Heart right ventricle (tissue), 16 donors: ENCODE measurements at places on chromosomes 6 and 20.

- DNase-seq, result no peak
These were observed 226.0 kb downstream of the TPBG start for GRCh38 chr6:82589509-82590206.

DNA sequence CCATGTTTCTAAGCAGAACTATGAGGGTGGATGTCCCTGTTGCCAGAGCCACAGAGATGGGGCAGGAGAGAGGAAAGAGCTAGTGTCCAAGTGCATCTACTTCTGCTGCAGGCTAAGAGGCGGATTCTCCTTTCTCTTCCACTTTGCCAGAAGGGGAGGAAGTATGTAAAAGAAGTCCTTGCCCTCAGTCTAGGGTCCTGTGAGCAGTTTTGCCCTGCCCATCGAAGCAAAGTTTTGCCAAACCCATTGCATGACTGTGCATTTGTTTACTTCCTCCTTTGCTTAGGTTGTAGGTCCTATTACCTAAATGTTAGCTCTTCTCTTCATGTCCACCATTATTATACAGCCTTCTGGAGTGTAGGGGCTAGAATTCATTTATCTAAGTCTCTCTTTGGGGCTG lies 106.2 kb upstream of the ARMC2 start:
- DNase-seq, result no peak

- DNase-seq, result no peak
These were observed 280.8 kb upstream of the QKI start for GRCh38 chr6:163133691-163134090.

DNA sequence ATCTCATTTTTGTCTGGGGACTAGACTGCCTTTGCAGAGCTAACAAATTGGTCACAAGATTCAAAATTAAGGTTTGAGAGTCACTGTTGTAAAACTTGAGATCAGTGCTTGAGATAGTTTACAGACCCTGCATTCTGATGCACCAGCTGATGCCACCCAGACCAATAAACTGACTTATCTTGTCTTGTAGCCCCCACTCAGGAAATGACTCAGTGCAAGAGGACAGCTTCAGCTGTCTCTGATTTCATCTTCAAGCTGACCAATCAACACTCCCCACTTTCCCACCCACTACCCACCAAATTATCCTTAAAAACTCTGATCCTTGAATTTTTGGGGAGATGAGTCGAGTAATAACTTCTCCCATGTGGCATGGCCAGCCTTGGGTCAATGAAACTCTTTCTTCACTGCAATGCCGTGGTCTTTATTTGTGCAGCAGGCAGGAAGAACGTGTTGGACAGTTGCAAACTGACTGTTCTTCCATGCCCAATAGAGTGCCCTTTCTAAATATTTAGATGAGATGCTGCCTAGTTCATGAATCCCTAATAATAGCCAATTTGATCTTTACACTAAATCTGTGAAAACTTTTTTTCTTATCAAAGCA lies 48.3 kb upstream of the PROKR2 start:
- no peak for DNase-seq

DNA sequence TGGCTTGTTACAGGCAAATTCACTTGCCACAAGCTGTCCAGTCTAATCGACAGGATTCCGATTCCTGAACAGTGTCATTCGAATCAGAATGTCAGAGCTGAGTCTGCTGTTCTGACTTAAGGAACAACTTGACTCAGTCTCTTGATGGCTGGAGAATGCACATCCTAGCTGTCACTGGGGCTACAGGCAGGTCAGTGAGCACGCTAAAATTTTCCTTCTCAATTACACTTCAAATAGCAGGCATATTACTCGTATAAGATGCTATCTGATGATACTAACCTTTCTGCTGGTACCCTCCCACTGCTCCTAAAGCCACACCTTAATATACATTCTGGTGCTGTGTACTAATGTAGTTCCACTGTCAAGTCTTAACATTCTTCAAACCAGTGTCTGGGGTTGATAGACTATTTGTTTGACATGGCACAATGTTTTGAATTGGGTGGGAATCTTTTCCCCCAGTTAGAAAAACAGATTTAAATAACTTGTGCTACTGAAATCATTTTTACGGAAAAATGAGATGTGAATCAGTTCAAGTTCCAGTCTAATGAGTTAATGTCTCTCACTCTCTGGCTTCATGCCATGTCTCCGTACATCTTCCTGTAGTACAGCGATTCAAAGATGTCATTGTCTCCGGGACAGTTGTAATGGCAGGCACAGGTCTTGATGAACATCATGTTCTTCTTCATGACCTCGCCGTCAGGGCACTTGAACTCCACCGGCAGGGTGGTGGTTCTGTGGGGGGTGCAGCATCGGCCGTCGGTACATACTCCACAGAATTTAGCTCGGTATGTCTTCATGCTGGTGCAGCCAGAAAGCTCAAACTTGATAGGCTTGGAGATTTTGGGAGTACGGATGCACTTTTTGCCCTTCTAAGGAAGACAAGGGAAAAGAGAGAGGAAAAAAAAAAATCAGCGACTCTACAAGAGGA lies 2.2 kb downstream of the CCN2 start:
- no peak for DNase-seq

DNA sequence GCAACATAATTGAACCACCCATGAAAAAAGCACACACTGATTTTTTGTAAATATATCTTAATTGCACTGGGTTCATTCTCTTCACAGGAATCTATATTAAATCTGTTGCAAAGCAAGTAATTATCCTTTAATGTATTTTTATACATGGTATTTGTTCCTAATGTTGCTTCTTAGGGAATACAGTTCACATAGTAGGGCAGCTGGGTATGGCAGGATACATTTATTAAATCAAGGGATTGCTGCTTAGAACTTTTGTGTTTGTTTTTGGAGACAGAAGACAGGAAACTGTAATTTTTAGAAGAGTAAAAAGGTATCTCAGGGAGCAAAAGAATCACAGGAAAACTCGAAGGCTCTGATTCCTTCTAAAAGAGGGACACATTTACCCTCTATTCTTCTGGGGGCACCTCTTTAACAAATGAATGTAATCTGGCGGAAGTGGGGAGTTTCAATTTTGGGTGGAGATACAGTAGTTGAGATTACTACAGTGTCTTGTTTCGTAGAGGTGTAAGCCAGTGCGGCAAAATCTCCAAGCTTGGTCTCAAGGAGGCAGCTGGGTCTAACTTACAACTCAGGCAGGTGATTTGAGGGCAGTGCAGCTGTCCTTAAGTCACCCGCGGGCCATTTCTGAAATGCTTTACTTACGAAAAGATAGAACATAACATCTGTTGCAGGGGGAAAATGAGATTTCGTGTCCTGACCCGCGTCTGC lies 812 bp upstream of the SMIM13 start:
- no peak for DNase-seq

DNA sequence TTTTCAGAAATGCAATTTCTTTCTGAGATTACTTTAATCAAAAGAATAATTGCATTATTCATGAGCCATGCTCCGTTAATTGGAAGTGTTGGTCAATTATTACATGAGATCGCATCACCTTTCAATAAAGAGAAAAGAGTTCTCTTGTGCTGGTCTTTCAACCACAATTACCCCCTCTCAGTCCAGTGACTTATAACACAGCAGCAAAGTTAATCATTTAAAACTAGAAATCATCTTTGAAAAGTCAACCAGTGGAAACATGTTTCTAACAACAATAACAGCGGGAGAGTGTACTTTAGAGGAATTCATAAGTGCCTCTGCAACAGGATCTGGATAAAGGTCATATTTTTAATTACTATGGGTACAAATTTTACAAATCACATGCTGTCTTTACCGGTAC lies 384.4 kb upstream of the AGPAT4 start:
- no peak for DNase-seq

DNA sequence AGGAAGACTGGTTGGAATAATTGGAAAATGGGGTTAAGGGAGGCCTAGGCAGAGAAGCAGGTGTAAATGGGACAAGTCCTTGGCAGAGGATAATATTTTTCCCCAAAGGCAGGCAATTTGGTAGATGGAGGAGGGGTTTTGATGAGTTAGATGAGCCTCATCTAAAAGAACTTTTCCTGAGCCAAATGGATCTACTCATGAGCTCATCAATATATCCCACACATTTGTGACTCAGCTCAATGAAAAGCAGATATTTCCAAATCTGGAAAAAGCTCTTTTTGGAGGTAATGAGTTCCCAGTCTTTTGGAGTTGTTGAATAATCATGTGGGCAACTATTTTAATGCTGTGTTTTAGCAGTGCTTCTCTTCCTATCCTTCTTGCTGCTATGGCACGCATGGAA lies 685.5 kb upstream of the CITED2 start:
- no peak for DNase-seq
